Motor neuron (in vitro differentiated cells): ENCODE measurements at places on chromosomes 7 and 10. TPM values are rescaled to one million over a fixed set of nuclear protein-coding genes. Genes with fewer than 3 reads are reported as not detected.
A peak's percentile ranks its signal among the peaks of the same experiment; 100 is the strongest.

WIPF3 gene
- total RNA-seq = 0.18 and 1.0 TPM in 2 replicates

PLAC9 gene
- total RNA-seq = 22.4 and 26.1 TPM in 2 replicates

DNA sequence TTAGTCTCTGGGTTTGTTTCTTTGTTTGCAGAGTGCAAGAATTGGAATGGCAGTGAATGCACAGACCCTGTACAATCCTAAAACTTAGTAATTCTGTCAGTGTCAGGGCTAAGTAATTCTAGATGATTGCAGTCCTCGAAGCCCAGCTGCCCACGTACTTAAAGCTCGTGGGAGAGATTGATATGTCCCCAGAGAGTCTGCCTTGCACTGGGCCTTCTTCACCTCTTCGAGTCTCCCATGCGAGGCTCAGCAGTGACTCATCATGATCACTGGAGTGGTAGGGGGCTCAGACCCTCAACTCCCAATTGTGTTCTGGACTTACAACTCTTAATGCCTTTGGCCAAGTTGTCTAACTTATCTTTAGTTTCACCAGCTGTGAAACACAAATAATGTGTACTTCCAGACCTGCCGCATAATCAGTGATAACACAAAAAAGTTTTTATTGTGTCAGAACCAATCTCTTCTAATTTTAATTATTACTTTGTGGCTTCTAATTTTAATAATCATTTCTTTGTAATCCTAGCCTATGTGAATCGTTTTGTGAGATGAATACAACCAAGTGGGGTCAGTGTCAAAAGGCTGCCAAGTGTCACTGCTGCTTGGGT is 345.6 kb upstream of the LRGUK start:
- ATAC-seq = peak; percentile 54

PTEN gene
- total RNA-seq = 33.5 and 33.7 TPM in 2 replicates

GRCh38 chr7:68562323-68562899 is 1035.9 kb upstream of the AUTS2 start:
- ATAC-seq = no peak

ZNF727 gene
- total RNA-seq = not detected in 2 replicates

CYP26C1 gene
- total RNA-seq = 0.19 and 0.22 TPM in 2 replicates

KLHDC10 gene
- 52.0 and 54.6 TPM in 2 replicates for total RNA-seq

DNA sequence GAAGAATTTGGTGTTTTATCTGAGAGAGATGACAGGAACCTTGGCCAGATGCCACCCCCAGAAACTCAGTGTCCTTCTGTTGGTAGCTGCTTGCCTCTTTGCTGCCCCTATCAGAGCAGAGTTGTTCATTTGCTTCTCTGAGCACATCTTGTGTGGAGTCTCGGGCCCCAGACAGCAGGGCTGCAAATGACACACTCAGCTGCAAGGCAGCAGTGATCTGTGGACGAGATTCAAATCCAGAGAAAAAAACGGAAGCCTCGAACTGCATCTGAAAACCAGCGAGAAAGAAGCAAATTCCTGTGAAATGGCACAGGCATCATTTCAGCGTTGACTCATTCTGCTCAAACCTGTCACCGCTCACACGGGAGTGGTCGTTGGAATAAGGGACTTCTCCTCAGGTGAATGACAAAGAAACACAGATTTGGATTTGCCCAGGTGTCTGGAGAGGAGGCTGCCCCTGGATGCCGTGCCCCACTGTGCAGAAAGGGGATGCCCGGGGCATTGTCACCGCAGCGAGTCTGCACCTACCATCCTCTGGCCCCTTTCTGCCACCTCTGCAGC is 144.7 kb downstream of the PFKFB3 start:
- ATAC-seq = no peak

ZNF503 gene
- 3.8 and 3.9 TPM in 2 replicates for total RNA-seq

GRCh38 chr10:104424719-104425118 is 71.1 kb downstream of the CFAP58 start:
- ATAC-seq = peak; percentile 10

GRCh38 chr10:88182601-88182930 is 319.1 kb downstream of the PTEN start:
- no peak for ATAC-seq

GRCh38 chr10:31457858-31458257 is 138.8 kb downstream of the ZEB1 start:
- no peak for ATAC-seq

SAP25 gene
- total RNA-seq = 2.0 TPM in 1 of 2 replicates, not detected in the other

DNA sequence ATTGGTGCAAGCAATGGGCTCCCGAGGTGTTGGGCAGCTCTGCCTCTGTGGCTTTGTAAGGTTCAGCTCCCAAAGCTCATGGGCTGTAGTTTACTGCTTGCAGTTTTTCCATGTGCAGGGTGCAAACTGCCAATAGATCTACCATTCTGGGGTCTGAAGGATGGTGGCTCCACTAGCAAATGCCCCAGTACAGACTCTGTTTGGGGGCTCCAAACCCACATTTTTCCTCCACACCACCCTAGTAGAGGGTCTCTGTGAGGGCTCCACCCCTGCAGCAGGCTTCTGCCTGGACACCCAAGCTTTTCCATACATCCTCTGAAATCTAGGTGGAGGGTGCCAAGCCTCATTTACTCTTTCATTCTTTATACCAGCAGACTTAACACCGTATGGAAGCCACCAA is 17.4 kb upstream of the ZNF37A start:
- no peak for ATAC-seq

- no peak for ATAC-seq
Measured at GRCh38 chr10:96509017-96509641, 4.6 kb downstream of the TLL2 start.

STMP1 gene
- 24.9 and 28.5 TPM in 2 replicates for total RNA-seq

TMEM176A gene
- 31.7 and 33.8 TPM in 2 replicates for total RNA-seq

DNA sequence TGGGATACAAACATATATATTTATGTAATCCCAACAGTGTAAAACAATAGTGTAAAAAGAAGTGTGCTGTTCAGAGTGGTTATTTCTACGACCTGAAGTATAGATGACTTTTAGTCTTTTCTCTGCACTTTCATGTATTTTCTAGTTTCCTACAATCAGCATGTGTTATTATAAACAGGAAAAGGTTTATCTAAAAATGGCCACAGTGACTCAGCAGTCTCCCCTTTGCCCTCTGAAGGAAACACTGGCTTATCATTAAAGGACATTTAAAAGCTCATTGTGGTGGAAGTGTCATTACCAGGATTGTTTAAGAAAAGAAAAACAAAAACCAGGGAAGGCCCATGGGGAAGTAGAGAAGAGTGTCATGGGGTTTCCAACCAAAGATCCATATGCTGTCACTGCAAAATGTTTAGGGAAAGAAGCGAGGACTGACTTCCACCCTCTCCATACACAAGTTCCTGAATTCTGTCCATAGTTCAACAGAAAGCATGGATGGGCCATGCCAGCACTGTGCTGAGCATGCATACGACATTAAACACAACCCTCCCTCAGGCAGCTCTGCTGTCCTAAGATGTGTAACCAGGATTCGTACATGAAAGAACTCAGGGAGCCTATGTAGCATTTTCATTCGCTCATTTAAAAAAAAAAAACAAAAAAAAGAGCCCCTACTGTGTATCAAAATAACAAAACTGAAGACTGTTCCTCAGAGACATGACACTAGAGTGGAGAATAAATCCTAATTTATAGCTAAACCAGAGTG is 10.2 kb downstream of the CYREN start:
- no peak for ATAC-seq

ANK3 gene
- total RNA-seq = 81.9 and 119 TPM in 2 replicates

DNA sequence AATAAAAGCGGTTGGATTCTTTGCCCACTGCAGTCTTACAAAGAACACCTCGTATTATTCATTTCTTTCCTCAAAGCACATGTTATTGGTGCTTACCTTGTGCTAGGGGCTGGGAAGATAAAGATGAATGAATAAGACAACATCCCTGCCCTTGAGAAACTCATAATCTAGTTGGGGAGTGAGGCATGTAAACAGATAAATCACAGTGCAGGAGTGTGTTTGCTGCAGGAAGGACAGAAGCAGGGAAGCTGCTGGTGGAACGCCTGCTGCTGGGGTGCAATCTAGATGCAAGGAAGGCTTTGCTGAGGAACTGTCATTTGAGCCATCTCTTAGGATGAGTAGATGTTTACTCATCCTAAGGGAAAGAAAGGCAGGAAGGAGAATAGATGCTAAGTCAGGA is 135.6 kb downstream of the TMEM178B start:
- peak; percentile 44 for ATAC-seq

DNA sequence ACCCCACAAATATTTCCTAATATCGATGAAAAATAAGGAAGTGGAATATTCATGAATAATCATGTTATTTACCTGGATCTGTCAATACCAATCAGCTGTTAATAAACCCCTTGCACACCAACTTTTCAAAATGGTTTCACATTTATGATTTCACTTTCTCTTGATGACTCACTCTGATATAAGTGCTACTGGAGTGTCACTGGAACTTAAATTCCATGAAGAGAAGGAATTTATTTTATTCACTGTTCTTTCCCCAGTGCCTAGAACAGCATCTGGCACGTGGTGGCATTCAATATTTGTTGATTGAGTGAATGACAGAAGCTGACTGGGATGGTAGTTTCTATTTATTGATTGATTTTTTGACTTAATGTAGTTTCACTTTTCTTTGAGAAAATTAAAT is 3.5 kb upstream of the ENO4 start:
- ATAC-seq = no peak

C10orf105 gene
- total RNA-seq = 0.05 and 0.08 TPM in 2 replicates

- ATAC-seq = peak; percentile 90
Measured at GRCh38 chr10:33211106-33211878, 123.2 kb downstream of the NRP1 start.

DNA sequence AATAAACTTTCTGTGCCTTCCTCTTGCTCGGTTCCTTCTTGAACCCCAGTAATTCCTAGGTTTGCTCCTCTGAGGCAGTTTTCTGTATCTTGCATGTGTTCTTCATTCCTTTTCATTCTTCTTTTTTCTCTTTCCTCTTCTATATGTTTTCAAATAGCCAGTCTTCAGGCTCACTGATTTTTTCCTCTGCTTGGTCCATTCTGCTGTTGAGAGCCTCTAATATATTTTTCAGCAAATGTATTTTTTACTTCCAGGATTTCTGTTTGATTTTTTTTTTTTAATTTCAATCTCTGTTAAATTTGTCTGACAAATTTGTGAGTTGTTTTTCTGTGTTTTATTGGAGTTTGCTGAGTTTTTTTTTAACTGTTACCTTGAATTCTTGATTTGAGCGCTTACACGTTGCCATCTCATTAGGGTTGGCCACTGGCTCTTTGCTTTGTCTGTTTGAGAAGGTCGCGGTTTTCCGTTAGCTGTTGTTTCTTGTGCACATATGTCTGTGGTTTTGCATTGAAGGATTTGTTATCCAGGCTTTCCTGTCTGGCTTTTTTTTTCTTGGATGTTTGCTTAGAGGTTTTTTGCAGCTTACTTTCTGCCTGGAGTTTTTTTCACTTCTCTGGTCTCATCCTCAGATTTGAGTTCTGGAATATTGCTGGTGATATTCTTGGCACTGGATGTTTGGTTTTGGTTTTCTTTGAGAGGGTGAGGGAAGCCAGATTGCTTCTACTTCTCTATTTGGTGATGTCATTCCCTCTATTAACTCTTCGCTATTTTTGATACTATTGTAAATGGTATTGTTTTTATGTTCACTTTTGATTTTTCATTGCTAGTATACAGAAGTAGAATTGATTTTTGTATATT is 12.7 kb downstream of the SPRN start:
- ATAC-seq = no peak
